ENCODE measurements at places on chromosomes 5 and 9.

DNA sequence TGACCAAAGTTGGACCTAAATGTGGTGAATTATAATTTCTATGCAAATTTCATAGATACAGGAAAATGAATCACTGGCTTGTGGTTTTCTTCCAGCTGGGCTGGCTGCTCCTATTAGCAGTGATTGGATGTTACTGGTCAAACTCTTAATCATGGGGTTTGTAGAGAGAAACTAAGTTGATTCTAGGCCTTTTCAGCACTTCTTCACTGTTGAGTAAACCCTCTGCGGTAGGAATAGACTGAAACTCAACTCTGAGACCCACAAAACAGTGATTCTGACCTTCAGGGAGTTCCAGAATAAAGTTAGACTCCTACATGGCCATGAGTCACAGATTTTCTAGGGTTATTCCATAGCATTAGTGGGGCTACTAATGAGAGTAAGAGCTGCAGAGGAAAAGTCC lies 47.9 kb upstream of the FKTN start:
- no peak for DNase-seq

- no peak for DNase-seq
Observed at GRCh38 chr5:139046551-139046950, 151.6 kb downstream of the SIL1 start.

DNA sequence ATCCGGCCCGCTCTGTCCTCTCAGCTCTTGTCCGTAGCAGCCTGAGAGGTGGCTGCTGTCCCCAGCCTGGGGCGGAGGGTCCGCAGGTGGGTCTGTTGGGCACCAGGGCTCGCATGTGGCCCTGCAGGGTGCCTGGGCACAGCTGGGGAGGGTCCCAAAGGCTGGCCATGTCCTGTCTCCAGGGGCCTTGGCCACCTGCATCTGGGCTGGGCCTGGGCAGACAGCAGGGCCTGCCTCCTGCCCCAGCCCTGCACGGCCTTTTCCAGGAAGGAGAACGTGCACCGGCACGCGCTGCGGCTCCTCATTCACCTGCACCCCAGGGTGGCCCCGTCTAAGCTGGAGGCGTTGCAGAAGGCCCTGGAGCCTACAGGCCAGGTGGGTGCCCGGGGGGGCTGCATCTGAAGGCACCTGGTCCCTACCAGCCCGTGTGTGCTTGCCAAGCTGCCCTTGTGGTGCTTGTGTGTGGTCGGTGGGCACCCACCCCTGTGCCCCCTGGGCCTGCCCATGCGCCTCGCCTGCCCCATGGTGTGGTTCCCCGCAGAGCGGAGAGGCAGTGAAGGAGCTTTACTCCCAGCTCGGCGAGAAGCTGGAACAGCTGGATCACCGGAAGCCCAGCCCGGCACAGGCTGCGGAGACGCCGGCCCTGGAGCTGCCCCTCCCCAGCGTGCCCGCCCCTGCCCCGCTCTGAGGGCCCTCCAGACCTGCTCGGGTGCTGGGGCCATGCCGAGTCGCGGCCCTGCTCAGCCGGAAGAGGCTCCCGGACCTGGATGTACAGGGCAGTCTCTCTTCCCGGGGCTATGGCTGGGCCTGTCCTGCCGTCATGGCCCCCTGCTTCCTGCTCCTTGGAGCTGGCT lies 5.1 kb upstream of the TOR4A start:
- no peak for DNase-seq

DNA sequence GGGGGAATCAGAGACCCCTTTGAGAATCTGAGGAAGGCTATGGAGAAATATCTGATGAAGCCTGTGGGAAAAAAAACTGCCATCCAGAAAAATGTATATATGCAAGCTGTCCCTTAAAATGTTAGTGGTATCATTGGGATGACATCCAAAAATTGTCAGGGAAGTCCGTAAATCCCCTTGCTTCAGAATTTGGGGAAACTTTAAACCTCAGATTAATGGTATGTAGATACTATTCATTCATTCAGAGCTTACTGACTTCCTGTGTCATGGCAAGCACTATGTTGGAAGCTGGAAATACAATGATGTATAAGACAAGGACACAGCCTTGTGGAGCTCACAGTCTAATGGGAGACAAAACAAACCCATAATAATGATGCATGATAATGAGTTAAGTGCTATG lies 10.9 kb upstream of the MOB3B start:
- no peak for DNase-seq

GRCh38 chr9:16289639-16290038 lies 580.8 kb downstream of the BNC2 start:
- no peak for DNase-seq

DNA sequence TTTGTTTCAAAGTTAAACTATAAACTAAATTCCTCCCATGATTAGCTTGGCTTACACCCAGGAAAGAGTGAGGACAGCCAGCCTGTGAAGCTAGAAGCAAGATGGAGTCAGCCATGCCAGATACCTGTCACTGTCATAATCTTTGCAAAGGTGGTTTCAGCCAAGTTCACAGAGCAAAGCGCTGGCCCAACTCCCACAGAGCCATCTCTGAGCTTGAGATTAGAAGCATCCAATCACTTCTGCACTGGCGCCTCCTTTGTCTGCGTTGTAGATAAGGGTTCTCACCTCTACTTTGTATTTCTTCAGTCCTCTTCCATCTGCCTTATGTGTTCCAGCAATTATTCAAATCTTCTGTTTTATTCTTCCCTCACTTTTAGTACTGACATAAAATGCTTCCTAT lies 119.4 kb upstream of the ACO1 start:
- no peak for DNase-seq

All from stimulated activated effector memory CD8-positive, alpha-beta T cell treated with anti-CD3 and anti-CD28 coated beads, Interleukin-12 subunit alpha, Interleukin-12 subunit beta, amount 100 ng/mL, for 72 hours (primary cell).